ENCODE measurements at places on chromosomes 1 and 21. TPM values are rescaled to one million over a fixed set of nuclear protein-coding genes. Genes with fewer than 3 reads are reported as not detected.

The CCDC190 gene
- 2.1 TPM for total RNA-seq

The BNIPL gene
- 3.5 TPM for total RNA-seq

The C4BPA gene
- 32.1 TPM for total RNA-seq

The CIART gene
- total RNA-seq, result 3.4 TPM

The CACNA1S gene
- 0.12 TPM for total RNA-seq

The FCRL5 gene
- total RNA-seq, result 1.5 TPM

The FBXO44 gene
- 21.1 TPM for total RNA-seq

The REN gene
- 0.18 TPM for total RNA-seq

The KLHDC7A gene
- 1.7 TPM for total RNA-seq

The TMPRSS3 gene
- 4.8 TPM for total RNA-seq

The TTC34 gene
- 0.44 TPM for total RNA-seq

The TFF3 gene
- 11.1 TPM for total RNA-seq

The PKP1 gene
- 2.8 TPM for total RNA-seq

The LCE2B gene
- not detected for total RNA-seq

The IL24 gene
- 0.34 TPM for total RNA-seq

The AADACL3 gene
- not detected for total RNA-seq

The MEX3A gene
- 0.86 TPM for total RNA-seq

The OR6K3 gene
- total RNA-seq, result not detected

The SON gene
- total RNA-seq, result 237 TPM

The RUNX3 gene
- 2.7 TPM for total RNA-seq

The LMX1A gene
- total RNA-seq, result not detected

The SLC22A15 gene
- 11.2 TPM for total RNA-seq

The AMIGO1 gene
- 4.1 TPM for total RNA-seq

The WNT2B gene
- total RNA-seq, result 4.5 TPM

The TFB2M gene
- 8.8 TPM for total RNA-seq

The AGMAT gene
- 0.35 TPM for total RNA-seq

The CFAP107 gene
- total RNA-seq, result not detected

The GFI1 gene
- 2.0 TPM for total RNA-seq

The TMEM200B gene
- total RNA-seq, result 6.2 TPM

The ZNHIT6 gene
- total RNA-seq, result 12.6 TPM

The SNRPE gene
- 97.7 TPM for total RNA-seq

The CHI3L2 gene
- total RNA-seq, result 8.0 TPM

The RPTN gene
- total RNA-seq, result not detected

The NUP210L gene
- total RNA-seq, result 0.16 TPM

The POFUT2 gene
- 31.6 TPM for total RNA-seq

The HSD3B1 gene
- not detected for total RNA-seq

The PLEKHN1 gene
- total RNA-seq, result 5.1 TPM

The DNAJC28 gene
- total RNA-seq, result 1.6 TPM

The S100A9 gene
- total RNA-seq, result 193 TPM

The UBE2Q1 gene
- 87.0 TPM for total RNA-seq

The CBS gene
- total RNA-seq, result 52.5 TPM

The LBR gene
- 75.0 TPM for total RNA-seq

The ITLN1 gene
- total RNA-seq, result 3.3 TPM

The PYGO2 gene
- 30.9 TPM for total RNA-seq

The GCSAML gene
- total RNA-seq, result 0.32 TPM

The CXADR gene
- 25.1 TPM for total RNA-seq

The P3R3URF gene
- not detected for total RNA-seq

The CHIT1 gene
- 3.0 TPM for total RNA-seq

The NBPF8 gene
- total RNA-seq, result 13.1 TPM

The FRRS1 gene
- 12.3 TPM for total RNA-seq
